ENCODE measurements at places on chromosomes 5 and 9.

DNA sequence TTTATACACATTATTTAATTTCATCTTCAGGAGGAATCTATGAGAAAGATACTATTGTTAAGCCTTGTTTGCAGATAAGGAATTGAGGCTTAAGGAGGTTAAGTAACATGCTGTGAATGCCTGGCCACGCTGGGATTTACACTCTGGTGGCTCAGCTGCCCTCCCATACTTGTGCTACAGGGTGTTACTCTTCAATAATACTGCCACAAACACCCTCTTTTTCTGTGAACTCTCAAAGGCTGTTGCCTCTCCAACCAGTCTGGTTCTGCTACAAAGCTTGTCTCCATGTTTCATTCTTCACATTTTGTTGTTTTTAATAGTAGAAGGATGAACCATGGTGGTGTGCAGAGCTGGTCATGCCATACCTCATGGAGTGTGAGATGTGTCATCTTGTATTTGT, 76.7 kb upstream of the TNFAIP8 start:
- no peak for DNase-seq

DNA sequence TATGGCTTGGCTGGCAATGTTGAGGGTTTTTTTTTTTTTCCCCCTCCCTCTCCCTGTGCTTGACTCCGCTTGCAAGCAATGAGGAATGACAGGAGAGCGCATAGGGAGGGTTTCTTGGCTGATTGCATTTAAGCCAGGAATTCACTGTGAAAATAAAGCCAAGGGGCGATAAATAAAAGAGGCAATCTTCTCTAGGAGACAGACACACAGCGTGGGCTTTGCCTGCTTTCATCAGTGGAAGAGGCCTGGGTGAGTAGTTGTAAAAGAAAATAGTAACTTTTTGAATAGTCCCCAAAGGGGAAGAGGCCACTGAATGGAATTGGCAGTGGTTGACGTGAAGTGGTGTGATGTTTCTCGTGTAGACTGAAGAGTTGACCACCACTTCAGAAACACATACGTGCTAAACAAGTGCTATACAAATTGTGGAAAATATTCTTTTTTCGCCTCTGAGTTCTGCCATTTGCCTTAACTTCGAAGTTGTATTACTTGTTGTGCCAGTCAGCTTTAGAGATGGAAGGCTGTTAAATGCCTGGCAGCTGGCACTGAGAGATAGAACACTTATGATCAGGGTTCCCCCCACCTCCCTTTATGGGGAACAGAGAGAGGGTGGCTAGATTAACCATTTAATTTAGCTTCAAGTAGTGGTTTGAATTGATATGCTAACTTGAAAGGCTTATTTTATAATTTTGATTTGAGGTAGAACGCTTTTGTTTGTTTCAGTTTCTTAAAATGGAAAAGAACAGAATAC, 3.0 kb downstream of the ZSWIM6 start:
- peak; percentile 70 for DNase-seq

GRCh38 chr5:4847766-4848165, 292.4 kb upstream of the ADAMTS16 start:
- DNase-seq: no peak

DNA sequence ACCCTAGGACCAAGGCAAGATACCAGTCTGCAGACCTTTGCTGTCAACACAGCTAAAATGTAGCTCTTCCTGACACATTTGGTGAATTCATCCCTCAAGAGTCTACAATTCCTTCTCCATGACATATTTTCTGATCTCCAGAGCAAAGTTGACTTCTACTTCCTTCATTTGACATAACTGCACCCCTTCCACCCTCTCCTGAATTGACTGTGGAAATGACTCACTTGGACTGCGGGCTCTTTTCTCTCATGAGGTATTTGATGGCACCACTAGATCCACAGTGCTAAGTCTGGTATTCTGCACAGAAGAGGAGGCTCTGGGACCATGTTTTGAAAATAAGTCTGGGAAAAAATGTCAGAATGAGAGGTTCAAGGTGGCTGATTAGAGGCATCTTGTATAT, 338.4 kb upstream of the TRPC7 start:
- DNase-seq: no peak

- DNase-seq: no peak
Measured at GRCh38 chr5:73204332-73204731, 31.3 kb downstream of the TMEM174 start.

- no peak for DNase-seq
Measured at GRCh38 chr9:123450996-123451395, 95.0 kb downstream of the CRB2 start.

- DNase-seq: peak; percentile 70
Measured at GRCh38 chr9:69671879-69672595, at the start of gene APBA1. APBA1 (minus strand) TSS chr9:69672371.

DNA sequence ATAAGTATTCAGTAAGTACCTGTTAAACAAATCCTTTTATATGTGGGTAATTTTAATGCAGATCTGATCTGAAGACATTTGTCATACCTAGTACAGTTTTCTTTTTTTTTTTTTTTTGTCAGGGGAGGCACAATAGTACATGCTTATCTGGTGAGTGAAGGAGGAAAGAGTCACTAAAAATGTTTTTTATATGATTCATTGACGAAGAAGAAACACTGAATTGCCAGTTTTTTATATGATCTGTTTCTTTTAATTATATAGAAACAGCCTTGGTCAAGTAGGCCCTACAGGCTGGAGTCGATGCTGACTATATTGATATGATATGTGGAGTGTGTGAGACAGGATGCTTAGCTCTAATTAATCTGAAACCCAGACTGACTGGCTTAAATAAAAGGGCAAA, 315.2 kb downstream of the PSAT1 start:
- peak; percentile 5 for DNase-seq

DNA sequence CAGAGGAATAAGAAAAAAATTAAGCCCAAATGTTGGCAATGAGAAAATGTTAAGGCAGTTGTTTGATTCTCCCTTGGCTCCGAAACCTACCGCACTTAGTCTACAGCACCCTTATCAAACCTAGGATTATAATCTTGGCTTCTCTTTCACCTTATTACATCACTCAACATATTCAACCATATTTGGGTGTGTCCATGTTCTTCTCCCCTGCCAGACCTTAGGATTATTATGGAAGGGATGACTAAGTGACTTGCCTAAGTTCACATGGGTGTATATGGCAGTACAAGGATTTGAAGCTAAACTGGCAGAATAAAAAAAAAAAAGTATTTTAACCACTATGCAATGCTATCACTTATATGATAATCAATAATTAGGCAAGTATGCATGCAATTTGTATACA, 76.4 kb downstream of the PLK2 start:
- no peak for DNase-seq

DNA sequence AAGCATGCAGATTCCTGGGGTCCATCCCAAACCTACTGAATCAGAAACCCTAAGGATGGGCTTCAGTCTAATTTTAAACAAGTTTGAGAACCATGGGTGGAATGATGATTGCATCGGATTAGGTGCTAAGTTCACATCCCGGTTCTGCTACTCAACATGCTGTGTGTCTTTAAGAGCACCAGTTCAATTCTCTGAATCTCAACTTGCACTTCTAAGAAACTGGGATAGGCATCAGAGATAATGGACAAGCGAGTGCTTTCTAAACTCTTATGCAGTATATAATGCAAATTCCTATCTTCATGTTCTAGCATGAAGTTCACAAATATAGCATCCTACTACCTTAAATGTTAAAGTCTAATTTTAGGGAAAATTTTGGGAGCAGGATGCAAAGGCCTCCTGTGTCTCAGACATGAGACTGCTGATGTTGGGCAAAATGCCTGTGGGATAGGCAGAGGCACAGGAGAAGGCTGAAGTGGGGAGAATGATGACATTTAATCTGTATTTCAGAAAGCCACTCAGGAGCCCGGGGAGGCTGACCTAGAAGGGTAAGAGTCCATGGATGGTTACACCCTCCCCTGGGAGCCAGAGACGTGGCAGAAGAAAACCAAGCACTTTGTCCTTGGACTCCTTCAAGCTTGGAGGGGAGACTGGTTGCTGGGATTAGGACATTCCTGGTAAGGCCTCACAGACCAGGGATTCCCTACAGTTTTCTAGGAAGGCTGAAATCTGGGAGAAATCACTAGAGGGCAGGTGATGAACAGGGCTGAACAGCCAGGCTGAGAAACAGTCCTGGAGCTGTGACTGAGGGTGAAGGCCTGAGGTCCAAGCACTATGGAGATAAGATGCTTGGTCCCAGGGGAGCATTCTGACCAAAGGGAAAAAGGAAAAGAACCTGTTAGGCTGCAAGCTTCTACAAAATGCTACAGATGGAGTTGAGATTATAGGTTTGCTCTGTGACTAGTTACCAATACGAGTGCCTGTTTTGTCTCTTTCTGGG, 311.9 kb upstream of the PANK3 start:
- DNase-seq: no peak

GRCh38 chr5:90911169-90911568, 352.6 kb downstream of the ADGRV1 start:
- no peak for DNase-seq

DNA sequence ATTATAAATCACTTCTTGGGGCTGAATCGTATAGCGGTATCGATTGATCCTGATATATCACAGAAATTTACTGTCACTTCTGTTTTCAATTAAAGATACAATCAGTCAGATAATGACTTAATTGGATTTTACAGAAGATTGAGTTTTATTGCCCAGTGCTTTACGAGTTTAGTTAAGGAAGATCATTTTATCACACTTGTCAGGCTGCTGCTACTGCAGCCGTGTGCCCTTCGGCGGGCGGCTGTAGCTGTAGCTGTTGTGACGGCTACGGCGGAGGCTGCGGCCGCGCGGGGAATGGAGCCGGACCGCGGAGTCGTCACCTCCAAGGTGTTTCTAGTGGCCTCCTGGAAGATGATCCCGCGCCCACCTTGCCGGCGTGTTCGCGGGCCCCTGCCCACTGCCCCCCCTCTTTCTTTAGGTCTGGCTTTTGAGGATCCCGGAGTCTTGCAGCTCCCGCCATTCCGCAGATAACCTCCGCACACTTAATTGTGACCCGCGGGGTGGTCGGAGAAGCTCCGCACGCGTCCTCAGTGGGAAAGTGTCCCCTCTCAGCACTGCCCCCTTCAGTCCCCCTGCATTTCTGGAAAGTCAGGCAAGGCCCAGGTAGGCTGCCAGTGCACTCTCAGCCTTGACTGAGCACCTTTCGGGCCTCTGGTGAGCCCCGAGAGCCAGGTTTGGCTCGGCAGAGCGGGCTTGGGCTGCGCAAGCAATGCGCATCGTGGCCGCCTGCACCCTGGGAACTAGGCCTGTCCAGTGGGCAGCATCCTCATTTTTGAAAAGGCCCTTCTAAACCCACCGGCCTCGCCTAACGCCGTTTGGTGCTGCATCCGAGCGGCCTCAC, 6.9 kb upstream of the DMRT3 start:
- DNase-seq: no peak

DNA sequence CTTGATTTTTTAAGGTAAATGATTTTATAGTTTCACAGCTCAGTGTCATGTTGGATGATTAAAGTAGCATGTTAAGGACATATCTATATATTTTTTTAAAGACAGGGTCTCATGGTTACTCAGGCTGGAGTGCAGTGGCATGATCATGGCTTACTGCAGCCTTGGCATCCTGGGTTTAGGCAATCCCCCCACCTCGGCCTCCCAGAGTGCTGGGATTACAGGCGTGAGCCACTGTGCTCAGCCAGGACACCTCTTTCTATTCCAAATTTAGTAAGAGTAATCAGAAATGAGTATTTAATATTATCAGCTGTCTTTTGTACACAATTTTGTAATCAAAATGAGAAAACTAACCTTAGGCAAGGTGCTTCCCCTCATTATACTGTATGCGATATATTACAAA, 38.6 kb upstream of the LRRTM2 start:
- DNase-seq: no peak

DNA sequence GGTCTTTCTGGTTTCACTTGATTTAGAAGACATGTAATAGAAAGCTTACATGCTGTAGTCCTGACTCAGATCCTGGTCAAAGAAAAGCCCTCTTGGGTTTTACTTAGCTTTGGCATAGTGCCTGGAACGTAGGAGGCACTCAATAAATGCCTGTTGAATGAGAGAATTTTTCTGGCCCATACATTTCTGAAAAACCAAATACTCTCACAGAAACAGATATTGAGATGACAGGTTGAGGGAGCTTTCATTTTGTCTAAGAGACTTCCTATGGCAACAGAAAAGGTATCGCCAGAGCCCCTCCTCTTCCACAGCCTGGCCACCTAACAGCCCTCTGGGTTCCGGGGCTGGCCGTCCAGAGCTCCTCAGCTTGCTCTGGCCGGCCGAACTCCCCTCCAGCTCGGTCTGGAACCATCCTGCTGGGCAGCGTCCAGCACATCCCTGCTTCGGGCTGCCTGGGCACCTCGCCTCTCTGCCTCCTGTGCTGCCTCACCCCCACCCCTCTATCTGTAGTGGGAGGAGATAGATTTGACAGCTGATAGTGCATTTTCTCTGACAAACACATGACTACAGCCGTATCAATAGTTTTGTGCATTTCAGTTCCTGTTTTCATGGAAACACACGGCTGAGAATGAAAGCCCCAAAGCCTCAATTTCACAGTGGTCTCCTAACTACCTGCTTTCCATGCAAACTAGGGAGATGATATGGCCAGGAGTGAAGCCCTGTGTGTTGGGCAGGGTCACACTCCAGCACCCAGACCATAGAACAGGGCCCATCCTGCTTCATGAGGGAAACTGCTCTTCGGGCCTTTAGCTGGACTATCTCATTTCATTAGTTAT, 1.1 kb downstream of the IL4 start:
- DNase-seq: peak; percentile 98

- no peak for DNase-seq
Measured at GRCh38 chr5:135832941-135833920, 1.2 kb upstream of the SLC25A48 start.

DNA sequence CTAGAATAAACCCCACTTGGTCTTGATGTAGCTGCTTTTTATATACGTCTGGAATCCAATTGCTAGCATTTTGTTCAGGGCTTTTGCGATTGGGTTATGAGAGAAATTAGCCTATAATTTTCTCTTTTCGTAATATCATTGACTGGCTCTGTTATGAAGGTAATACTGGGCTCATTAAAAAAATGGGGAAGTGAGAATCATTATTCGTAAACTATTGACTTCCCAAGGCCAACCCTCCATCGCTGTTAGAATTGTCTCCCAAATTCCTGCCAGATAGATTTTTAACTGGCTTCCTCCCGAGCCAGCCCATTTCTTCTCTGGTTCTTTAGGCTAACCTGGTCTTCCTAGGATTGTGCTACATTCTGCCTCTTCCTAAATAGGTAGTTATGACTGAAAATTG, 35.9 kb upstream of the GRPEL2 start:
- DNase-seq: no peak
